B cell (primary cell): ENCODE measurements at places on chromosomes 3 and 15. TPM values are rescaled to one million over a fixed set of nuclear protein-coding genes. Genes with fewer than 3 reads are reported as not detected.

DNA sequence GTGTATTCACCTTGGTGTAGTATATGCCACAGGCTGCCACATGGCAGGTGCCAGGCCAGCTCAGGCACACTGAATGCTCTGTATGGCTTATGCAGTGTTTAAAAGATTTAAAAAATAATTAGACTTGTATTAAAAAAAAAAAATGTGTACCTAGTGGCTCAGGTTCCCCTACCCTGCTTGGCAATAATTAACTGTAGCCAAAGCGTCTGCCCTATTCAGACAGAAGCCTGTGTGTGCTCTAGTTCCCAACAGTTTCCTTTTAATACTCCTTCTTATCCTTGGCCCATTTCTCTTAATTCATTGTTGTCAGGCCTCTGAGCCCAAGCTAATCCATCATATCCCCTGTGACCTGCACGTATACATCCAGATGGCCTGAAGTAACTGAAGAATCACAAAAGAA is 752.2 kb upstream of the CFAP20DC start:
- DNase-seq = no peak

ZNF774 gene
- 0.54 and 1.4 TPM in 2 replicates for total RNA-seq

PLA2G4F gene
- not detected in 2 replicates for total RNA-seq

ECE2 gene
- not detected in 2 replicates for total RNA-seq

PP2D1 gene
- total RNA-seq = not detected in 2 replicates

DNA sequence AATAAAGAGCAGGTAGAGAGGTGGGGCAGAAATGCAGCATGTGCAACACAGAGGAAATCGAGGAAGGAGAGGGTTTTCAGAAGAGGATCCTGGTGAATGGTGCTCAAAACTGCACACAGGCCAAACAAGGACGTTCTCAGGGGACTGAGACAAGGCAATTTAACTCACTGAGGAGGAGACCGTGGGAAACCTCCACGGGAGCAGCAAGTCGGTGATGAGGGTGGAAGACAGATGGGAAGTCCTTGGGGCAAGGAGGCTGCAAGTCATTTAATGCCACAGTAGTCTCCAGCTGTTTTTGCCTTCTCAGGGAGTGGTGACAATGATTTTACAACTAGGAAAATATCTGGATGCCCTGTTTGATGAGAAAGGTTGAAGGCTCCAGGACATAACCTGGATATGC is 11.5 kb upstream of the PDIA5 start:
- no peak for DNase-seq

STAC gene
- not detected in 2 replicates for total RNA-seq
